ENCODE measurements at places on chromosomes 3 and 15.

DNA sequence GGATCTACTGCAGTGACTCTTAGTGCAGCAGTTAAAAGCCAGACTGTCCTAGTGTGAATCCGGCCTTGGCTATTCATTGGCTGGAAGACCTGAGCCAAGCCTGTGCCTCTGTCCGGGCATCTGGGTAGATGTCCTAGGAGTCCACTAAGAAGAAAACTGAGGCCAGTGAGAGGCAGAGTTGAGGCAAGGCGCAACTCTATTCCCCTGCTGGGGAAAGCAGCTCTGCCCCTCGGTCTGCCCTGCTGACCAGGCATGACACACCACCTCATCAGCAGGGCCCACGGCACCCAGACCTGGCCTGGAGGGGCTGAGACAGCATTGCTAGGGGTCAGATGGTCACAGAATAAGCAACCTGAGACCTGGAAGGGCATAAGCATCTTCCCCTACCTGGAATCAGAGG, 46.7 kb upstream of the ABHD2 start:
- no peak for DNase-seq

- no peak for DNase-seq
Observed at GRCh38 chr3:149015393-149015792, 24.1 kb downstream of the GYG1 start.

DNA sequence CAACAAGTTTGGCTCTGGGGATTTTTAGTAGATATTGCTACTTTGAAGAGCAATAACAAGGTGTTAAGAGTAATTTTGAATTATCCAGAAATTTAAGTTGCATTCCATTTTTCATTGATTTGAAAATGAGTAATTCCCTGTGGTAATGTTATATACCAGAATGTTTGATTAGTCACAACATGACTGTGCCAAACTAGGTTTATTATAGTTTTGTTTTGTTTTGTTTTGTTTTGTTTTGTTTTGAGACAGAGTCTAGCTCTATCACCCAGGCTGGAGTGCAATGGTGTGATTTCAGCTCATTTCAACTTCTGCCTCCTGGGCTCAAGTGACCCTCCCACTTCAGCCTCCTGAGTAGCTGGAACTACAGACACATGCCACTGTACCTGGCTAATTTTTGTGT, 40.7 kb downstream of the CNOT10 start:
- DNase-seq: no peak

GRCh38 chr15:66581972-66582537, 16.3 kb upstream of the LCTL start:
- DNase-seq: no peak

DNA sequence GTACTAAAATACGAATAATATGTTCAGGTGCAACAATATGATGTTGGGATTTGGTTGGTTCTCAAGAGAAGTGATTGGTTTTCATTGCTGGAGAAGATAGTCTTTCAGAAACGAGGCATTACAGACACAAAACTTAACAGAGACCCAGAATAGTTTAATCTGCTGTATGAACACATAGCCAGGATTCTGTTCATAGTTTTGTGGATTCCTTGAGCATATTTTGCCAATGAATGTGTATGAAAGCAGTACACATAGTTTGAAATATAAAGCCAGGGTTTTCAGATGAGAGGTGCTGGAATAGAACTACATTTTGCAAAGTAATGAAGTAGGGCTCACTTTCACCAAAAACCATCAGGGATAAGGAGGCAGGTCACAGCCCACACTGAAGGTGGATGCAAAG, 5.7 kb upstream of the MCTP2 start:
- DNase-seq: no peak
